ENCODE measurements at places on chromosomes 12 and 14. TPM values are rescaled to one million over a fixed set of nuclear protein-coding genes. Genes with fewer than 3 reads are reported as not detected.

The SERPINA12 gene
- not detected for total RNA-seq

The PELI2 gene
- 23.8 TPM for total RNA-seq

The LRRC9 gene
- not detected for total RNA-seq

The PRR4 gene
- not detected for total RNA-seq

The RNASE4 gene
- 53.5 TPM for total RNA-seq

Measured in cardiac atrium fibroblast (primary cell).